Activated T-cell treated with anti-CD3 and anti-CD28 coated beads, Interleukin-2, amount 50 U/mL, for 72 hours (primary cell): ENCODE measurements at places on chromosomes 3 and 15.

DNA sequence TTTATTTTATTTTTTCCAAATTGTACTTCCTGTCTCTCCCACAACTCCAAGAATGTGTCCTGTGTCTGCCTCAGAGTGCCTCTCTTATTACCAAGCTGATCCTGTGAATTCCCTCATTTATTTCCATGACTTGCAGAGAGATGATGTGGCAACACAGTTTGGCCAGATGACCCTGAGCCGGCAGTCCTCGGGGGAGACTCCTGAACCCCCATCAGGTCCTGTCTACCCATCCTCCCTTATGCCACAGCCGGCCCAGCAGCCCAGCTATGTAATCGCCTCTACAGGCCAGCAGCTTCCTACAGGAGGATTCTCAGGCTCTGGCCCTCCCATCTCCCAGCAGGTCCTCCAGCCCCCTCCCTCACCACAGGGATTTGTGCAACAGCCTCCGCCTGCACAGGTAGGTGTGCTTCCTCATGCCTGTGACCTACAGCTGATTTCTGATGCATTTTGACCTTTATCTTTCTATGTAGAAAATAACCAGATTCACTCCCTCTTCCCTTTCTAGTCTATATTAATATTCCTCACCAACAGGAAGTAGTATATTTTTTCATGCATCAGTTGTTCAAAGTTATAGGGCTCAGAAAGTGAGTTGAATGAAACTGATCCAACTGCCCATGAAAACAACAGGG is 100.0 kb downstream of the ARPP21 start:
- H3K4me3 ChIP-seq, result no peak overlapping the region
- no peaks in the 10 kb centered on the region for H3K27me3 ChIP-seq
- no peak for DNase-seq
- no peaks in the 10 kb centered on the region for H3K4me1 ChIP-seq

GRCh38 chr3:105608623-105609022 is 241.9 kb downstream of the ALCAM start:
- no peak overlapping the region for H3K27ac ChIP-seq
- H3K4me3 ChIP-seq, result no peak overlapping the region
- no peaks in the 10 kb centered on the region for H3K4me1 ChIP-seq

DNA sequence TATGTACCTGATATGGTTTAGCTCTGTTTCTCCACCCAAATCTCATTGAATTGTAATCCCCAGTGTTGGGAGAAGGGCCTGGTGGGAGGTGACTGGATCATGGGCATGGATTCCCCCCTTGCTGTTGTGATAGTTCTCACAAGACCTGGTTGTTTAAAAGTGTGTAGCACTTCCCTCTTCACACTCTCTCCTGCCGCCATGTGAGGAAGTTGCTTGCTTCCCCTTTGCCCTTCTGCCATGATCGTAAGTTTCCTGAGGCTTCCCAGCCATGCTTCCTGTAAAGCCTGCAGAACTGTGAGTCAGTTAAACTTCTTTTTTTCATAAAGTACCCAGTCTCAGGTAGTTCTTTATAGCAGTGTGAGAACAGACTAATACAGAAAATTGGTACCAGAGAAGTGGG is 93.1 kb downstream of the C3orf70 start:
- H3K27ac ChIP-seq, result no peak overlapping the region
- H3K36me3 ChIP-seq, result peaks cover 19% of the 10 kb centered on the region
- no peak overlapping the region for H3K4me3 ChIP-seq
- H3K4me1 ChIP-seq, result no peaks in the 10 kb centered on the region
- peaks cover 2% of the 10 kb centered on the region for H3K27me3 ChIP-seq

- no peaks in the 10 kb centered on the region for H3K36me3 ChIP-seq
- H3K27ac ChIP-seq, result no peak overlapping the region
- H3K27me3 ChIP-seq, result no peaks in the 10 kb centered on the region
- peaks cover 15% of the 10 kb centered on the region for H3K4me1 ChIP-seq
- no peak overlapping the region for H3K4me3 ChIP-seq
Measured at GRCh38 chr15:58684751-58685150, 64.8 kb downstream of the ADAM10 start.

- no peak for DNase-seq
- no peak overlapping the region for H3K4me3 ChIP-seq
- no peak overlapping the region for H3K27ac ChIP-seq
- H3K27me3 ChIP-seq, result no peaks in the 10 kb centered on the region
- H3K4me1 ChIP-seq, result no peaks in the 10 kb centered on the region
Measured at GRCh38 chr3:38604246-38604645, 45.2 kb downstream of the SCN5A start.
